Fibroblast of villous mesenchyme (primary cell): ENCODE measurements at places on chromosomes 6 and 20. TPM values are rescaled to one million over a fixed set of nuclear protein-coding genes. Genes with fewer than 3 reads are reported as not detected.

GRCh38 chr6:91281901-91282300, 695.0 kb upstream of the MAP3K7 start:
- no peak for DNase-seq

- DNase-seq = no peak
Observed at GRCh38 chr6:36347621-36348020, 10.9 kb upstream of the BNIP5 start.

- peak; percentile 90 for DNase-seq
Observed at GRCh38 chr6:158031381-158032353, 50.0 kb downstream of the SYNJ2 start.

GRCh38 chr6:118319894-118320649, 228.0 kb upstream of the PLN start:
- no peak for DNase-seq

DNA sequence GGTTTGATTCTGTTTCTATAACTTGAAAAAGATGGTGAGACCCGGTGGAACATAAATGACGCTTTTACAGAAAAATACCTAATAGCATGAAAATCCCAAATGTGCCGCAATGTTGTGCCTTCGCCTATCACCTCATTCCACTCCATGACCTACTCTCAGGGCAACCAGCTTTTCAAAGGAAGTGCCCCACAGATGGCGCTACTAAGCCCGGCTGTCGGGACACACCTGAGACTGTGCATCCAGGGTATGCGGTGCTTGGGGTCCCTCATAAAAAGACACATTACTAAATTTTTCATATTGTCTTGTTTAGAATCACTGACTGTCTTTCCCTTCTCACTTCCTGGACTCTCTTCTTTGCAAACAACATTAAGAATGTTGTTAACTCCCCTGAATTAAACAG, 145.5 kb upstream of the RPS6KA2 start:
- DNase-seq = no peak

GRCh38 chr20:42609618-42610017, 580.1 kb downstream of the PTPRT start:
- DNase-seq = no peak

DNA sequence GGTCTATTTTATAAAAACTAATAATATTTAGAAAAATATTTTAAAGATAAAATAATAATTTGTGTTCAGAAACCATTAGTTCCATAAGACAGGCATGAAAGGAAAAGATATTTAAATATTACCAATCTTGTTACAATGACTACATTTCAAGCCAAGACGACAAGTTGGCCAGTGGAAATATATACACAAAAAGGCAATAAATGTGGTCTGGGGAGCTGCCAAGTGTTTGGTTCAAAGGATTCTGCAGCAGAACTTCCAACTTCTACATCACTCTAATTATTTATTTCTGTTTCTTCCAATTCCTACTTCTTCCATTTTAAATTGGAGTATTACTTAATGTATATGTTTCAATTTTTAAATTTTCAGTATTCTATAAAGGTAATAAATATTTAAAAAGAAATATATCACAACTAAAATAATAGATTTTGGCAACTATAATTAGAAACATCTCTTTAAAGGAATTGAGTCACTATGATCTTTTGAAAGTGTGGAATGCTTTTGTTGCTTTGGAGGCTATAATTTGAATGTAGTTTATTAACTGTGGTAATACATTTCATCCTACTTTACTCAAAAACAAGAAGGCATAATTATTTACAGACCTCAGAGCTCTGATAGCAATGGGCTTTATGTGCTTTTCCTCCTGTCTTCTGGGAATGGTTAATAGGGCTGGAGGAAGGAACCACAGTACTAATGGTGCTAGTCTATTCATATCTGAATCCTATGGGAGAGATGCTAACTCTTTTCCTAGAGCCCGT, 129.7 kb upstream of the FAM184A start:
- peak; percentile 82 for DNase-seq

GRCh38 chr6:95593025-95593424, 15.7 kb downstream of the MANEA start:
- DNase-seq = no peak

- no peak for DNase-seq
Observed at GRCh38 chr20:59340201-59340885, 39.9 kb downstream of the EDN3 start.

DNA sequence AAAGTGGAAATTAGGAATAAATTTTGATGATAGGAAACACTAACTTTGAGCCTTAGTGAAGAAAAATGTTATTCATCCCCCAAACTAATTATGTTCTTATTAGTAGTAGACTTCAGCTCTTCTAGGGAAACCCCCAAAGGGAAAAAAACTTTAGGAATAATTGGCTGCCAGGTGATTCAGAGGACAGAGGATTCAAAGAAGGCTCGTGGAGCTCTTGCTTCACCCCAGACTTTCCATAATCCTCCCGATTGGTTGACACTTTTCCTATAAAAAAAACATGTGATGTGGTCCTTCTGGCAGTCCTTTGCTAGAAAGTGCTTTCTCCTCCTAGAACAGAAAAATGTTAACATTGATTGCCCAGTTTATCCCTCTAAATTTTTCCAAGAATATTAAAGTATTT, 5.6 kb upstream of the CCDC170 start:
- DNase-seq = peak; percentile 50

GRCh38 chr6:35170166-35170565, 29.0 kb upstream of the TCP11 start:
- no peak for DNase-seq

DNA sequence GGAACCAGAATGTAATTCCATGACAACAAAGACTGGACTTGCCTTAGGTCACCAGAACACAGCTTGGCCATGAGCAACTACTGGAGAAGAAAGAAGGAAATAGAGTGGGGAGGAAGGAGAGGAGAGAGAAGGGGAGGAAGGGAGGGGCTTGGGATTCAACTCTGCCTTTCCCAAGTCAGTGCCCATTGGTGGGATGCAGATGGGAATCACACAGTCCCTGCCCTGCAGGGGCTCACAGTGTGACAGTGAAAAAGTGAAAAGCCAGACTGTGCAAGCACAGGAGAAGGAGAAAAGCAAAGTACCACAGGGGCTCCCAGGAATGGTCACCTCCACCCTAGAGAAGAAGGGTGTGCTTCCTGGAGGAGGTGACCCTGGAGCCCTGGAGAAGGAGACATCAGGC, 14.0 kb downstream of the RIMS4 start:
- DNase-seq = no peak

DNA sequence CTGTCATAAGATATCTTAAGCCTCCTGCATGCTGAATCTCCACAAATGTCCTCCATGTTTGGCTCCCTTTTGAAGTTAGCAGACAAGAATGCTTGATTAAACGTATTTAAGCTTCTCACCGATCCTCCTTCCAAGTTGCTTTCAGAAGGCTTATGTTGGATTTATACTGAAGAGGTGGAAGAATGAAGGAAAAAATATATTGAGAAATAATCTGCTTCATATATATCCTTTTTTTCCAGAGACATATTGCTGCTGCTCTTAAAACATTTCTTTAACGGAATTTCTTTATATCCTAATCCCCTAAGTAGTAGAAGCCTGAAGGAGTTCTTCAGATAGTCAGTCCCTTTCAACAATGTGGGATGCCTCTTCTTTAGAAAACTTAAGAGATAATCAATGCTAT, 329.0 kb upstream of the MARCKS start:
- no peak for DNase-seq

- DNase-seq = no peak
Observed at GRCh38 chr6:170393807-170394399, 87.3 kb downstream of the FAM120B start.

DNA sequence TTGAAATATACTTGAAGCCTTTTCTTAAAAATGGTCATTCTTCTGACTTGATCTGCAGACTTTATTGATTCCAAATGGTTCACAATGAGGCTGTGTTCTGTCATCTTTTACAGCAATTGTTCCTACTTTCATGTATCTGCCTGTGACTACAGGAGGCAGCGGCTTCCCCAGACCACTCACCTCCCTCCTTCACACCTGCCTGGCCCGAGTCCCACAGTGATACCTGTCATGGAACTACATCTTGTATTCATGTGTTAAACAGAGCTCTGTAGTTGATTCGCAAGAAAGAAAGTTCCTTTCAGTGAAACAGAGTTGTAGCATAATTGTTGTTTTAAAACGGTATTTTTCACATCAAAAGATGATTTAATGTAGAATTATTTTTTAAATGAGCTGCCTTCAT, 673.5 kb upstream of the AGPAT4 start:
- no peak for DNase-seq

DNA sequence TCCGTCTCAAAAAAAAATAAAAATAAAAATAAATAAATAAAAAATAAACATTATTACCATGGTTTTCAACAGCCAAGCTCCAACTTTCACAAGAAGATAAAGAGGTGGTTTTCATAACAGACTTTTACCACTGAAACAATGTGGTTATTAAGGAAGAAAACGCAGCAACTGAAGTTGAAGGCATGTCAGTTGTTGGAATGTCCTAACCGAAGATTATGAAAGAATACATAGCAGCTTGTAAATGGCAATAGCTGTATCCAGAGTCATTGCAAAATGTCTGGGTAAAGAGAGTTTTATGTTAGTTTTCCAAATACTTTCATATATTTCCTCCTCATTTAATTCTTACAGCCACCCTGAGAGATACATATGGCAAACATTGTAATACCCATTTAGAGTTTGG, 161.6 kb upstream of the MARCKS start:
- DNase-seq = peak; percentile 97

DNA sequence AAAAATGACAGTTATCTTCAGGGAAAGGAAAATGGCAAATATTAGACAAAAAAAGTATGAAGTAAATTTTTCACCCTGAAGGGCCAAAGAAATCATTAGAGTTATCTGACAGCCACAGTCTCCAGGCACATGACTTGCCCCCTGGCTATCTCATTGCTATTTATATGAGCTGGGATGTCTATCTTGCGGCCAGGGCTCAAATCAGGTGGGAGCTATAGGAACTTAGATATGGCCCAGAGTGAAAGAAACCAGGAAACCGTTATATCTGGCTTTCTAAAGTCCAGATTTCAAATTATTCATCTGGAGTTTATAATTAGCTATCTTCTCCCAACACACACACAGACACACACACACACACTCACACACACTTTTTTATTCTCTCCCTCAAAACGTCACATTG, 135.3 kb upstream of the EEF1E1 start:
- DNase-seq = no peak

DNA sequence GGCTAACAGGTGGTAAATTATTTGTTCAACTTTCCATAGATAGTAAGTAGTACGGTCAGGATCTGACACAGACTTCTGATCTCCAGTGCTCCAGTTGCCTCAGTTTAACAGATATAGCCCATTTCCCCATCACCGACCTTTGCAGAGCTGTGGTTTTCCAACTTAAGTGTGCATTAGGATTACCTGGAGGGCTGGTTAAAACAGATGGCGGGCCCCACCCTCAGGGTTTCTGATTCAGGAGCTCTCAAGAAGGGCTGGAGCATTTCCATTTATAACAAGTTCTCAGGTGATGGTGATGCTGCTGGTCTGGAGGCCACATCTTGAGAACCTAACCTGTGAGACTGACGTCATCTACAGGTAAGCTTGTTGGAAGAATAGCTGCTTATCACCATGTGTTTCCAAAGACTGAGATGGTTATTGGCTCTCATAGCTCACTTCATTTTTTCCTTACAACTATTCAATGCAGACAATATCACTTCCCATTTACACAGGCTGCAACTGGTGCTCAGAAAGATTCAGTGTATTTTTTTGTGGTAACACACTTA, 360.1 kb upstream of the CHD6 start:
- no peak for DNase-seq

- DNase-seq = no peak
Observed at GRCh38 chr6:167094820-167095637, 27.9 kb upstream of the CCR6 start.

DNA sequence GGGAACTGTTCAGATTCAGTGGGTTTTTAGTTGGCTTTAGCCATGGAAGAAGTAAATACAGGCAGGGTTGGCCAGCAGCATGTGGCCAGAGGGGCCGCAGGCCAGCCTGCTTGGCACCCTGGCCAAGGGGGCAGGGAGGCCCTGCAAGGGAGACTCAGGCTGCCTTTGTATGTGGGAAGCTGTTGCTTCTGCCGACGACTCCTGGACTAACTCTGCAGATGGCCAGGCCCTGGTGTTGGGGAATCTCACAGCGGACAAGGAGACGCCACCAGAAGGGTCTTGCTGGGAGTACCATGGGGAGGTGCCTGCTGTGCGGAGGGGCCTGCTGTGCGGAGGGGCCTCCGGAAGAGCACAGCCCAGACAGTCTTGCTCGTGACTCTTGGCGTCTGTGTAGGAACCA, 25.2 kb downstream of the PYGB start:
- no peak for DNase-seq

DNA sequence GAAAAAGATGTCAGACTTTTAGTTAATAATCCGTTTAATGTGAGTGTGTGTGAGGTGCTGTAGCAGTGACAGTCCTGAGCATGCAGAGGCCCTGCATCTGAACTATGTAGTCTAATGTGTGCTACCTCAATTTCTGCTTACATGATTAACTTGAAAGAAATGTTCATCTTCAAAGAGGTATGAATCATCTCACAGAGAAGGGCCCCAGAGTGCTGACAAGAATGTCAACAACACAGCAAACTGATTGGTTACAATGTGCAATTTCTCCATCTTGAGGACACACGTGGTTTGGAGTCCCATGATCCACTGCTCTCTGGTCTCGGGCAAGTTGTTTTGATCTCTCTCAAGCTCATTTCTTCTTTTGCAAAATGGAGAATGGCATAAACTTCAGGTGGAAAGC, 61.7 kb upstream of the EMILIN3 start:
- DNase-seq = peak; percentile 89

- no peak for DNase-seq
Observed at GRCh38 chr6:169825558-169826225, 74.3 kb downstream of the ERMARD start.

DNA sequence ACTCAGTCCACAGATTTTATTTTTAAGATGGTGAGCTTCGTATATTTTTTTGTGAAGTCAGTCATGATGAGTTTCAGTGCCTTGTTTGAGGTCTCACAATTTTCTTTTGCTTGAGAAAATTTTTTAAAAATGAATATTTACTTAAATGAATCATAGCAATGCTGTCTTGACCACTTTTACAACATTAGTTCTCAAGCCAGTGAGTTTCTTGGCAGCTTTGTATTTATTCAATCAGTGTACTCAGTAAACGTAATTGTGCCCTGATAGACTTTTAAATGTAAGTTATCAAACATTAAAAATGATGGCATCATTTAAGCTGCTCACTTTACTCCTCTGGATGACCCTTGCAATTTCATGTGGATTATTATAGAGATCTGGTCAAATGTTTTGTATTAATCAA, 261.4 kb downstream of the KHDC1L start:
- DNase-seq = no peak

GRCh38 chr20:38722683-38723016, 1.6 kb upstream of the SLC32A1 start:
- DNase-seq = no peak

Gene ASIP
- not detected in 2 replicates for total RNA-seq

Gene ACSS1
- total RNA-seq = 1.6 and 3.5 TPM in 2 replicates

Gene ANKRD66
- not detected in 2 replicates for total RNA-seq

Gene PROKR2
- total RNA-seq = not detected in 2 replicates

Gene SPATS1
- total RNA-seq = not detected in 2 replicates

Gene KCNG1
- total RNA-seq = 3.0 and 22.9 TPM in 2 replicates

Gene MEI4
- under 0.01 TPM in 1 of 2 replicates, not detected in the other for total RNA-seq

Gene FAM217B
- 3.9 and 5.6 TPM in 2 replicates for total RNA-seq

Gene GRM4
- under 0.01 TPM in 2 replicates for total RNA-seq

Gene FOXP4
- 2.2 and 4.5 TPM in 2 replicates for total RNA-seq

Gene BMP2
- total RNA-seq = 4.3 and 19.3 TPM in 2 replicates

Gene RBM38
- 5.2 and 8.2 TPM in 2 replicates for total RNA-seq
